ENCODE measurements at places on chromosomes 16 and 17.

- DNase-seq = no peak
Observed at GRCh38 chr16:52499060-52499440, 47.9 kb downstream of the TOX3 start.

- DNase-seq = no peak
Observed at GRCh38 chr17:81027591-81028505, 7.1 kb upstream of the BAIAP2 start.

DNA sequence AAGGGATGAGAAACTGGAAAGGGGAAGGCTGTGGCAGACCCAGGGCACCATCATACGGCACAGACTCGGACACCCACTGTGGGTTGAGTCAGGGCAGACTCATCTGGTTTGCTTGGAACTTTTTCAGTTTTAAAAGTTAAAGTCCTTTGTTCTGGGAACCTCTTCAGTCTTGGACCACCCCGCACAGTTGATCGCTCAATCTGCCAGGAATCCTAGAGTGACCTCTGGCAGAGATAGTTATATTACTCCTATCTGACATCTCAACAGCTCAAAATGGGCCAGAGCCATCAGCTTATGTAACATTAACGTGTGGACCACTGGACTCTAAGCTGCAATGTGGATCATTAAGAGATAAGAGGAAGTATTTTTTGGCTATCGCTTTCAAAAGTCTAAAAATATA, 164.3 kb downstream of the ABCA8 start:
- DNase-seq = no peak

- DNase-seq = no peak
Observed at GRCh38 chr17:42153919-42154742, 658 bp downstream of the RAB5C start.

GRCh38 chr16:81612351-81613163, 166.5 kb upstream of the PLCG2 start:
- DNase-seq = no peak

DNA sequence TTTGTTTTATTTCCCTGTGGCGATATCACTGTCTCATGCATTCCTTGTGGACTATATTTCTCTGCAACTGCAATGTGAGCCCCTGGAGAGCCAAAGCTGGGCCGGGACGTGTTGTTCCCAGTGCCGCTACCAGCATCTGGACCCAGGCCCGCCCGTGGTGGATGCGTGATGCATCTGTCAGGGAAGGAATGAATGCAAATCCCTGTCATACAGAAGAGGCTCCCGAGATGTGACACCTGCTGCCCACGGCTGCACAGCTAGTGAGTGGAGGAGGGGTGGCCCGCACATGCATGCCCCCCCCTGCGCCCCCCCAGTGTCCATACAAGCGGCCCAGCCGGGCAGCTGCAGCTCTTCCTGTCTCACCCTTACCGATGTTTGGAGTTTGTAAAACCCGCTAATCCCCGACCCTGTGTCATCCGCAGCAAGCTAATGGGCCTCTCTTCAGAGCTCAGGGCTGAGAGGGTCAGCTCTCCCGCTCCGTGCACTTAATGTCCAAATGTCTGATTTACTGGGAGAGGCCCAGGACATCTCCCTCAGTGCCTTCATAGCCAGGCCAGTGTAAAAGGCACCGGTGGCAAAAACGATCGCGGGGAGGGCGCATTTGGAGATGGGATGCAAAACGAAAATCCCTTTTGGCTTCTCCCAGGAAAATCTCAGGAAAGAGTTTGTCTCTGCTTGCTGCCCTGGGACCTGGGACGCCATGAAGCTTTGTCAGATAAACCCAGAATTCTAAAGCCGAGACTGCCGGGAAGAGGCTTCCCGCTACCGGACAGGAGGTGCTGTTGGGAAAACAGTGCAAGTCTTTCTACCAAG, 91.8 kb downstream of the FOXL1 start:
- DNase-seq = no peak

- DNase-seq = no peak
Observed at GRCh38 chr16:71837150-71837549, 8.6 kb upstream of the ATXN1L start.

DNA sequence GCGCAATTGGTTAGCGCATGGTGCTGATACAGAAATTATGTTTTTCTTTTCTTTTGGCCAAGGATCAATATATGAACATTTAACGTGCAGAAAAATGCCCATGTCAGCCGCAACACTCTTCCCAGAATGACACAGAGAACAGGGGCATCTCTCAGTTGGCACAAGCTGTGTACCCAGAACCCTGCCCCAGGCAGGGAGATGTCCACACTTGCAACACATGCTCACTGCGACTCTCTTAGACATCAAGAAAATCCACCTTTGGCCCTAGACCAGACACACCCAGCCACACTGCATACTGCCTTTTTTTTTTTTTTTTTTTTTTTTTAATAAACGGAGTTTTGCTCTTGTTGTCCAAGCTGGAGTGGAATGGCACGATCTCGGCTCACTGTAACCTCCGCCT, 17.0 kb downstream of the PITPNA start:
- no peak for DNase-seq

- no peak for DNase-seq
Observed at GRCh38 chr17:50115756-50116155, 14.2 kb downstream of the SAMD14 start.

GRCh38 chr17:9971991-9972390, 66.9 kb upstream of the RCVRN start:
- DNase-seq = peak; percentile 90

DNA sequence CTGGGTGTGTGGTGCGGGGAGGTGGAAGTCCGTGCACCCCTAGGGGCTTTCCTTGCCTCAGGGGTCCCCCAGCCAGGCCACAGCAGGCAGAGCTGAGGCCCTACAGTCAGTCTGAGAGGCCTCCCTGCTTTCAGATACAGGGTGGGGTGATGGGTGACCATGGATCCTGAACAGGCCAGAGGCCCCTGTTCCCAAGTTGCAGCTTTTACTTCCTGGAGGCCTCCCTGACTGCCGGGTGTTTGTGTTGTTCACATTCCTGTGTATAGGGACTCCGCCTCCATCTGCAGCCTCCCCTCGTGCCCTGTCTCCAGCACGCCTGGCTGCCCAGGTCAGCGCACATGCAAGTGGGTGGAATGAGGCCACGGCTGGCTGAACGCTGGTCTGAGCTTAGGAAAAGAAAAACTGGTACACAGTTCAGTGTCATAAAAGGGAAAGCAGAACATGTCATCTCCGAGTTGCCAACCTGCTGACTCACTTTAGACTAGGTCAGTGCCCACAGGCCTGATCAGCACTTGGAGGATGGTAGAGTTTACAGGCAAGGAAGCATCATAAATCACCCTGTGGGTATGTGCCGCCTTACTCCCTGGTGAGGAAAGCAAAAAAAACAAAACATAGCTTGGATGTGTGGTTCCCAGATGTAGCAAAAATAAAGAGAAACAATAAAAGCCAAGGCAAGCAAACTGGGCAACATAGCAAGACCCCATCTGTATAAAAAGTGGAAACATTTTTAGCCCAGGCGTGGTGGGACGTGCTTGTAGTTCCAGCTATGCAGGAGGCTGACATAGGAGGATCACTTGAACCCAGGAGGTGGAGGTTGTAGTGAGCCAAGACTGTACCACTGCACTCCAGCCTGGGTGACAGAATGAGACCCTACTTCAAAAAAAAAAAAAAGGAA, 6.2 kb upstream of the SLC7A6 start:
- DNase-seq = no peak

GRCh38 chr16:2027024-2028010, 615 bp downstream of the NHERF2 start:
- DNase-seq = no peak

DNA sequence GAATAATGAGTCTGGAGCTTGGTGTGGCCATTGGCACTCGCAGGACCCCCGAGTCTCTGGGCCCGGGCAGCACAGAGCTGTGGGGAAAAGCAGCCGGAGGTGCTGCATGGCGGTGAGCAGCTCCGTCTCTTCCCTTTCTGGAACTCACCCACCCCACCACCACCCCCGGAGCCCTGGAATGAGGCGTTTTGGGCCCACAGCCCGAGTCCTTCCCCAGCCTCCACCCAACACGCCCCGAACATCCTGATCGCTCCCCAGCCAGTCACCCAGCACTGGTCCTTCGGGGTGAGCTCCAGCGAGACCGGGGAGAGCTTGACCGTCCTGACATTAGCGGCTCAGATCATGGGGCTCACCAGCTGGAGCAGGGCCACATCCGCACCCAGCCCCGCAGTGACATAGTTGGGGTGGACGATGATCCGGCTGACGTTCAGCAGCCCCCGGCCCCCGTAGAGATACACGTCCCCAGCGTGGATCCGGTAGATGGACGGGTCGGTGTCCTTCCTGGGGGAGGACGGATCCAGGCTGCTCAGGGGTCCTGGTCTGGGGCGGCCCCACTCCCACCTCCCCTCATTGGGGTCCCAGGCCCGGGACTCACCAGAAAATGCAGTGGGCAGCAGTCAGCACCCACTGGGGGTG, 6.5 kb downstream of the TPSD1 start:
- DNase-seq = no peak

- DNase-seq = no peak
Observed at GRCh38 chr16:12252616-12253015, 276.1 kb downstream of the SNX29 start.

DNA sequence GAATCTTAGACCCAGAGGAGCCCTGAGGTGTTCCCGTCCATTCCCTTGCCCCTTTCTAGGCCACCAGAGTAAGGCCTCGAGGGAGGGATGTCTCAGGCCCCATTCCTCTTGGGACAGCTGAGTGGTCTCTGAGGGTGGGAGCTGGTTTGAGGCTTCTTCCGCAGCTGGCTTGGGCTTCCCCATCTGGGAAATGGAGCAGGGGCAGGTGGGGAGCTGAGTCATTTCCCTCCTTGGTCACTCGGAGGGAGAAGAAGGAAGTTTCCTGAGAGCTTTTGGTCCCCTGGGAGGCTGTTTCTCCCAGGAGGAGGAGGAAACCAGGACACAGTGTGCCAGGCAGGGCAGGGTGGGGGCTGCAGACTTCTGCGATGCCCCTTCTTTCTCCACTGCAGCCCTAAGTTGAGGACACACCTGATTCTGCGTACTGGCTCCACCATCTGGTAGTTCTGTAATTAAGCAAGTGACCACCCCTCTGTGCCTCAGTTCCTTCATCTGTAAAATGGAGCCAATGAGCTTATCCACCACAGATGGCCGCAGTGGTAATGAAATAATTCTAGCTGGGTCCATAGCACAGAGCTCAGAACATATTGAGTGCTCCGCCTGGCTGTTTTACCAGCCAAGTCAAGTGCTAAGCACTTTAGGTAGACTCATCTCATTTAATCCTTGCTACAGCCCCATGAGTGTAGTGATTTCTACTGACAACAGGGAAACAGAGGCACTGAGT, 1.6 kb upstream of the KCNJ12 start:
- no peak for DNase-seq

GRCh38 chr17:76943781-76944213, 75.6 kb downstream of the MGAT5B start:
- no peak for DNase-seq

DNA sequence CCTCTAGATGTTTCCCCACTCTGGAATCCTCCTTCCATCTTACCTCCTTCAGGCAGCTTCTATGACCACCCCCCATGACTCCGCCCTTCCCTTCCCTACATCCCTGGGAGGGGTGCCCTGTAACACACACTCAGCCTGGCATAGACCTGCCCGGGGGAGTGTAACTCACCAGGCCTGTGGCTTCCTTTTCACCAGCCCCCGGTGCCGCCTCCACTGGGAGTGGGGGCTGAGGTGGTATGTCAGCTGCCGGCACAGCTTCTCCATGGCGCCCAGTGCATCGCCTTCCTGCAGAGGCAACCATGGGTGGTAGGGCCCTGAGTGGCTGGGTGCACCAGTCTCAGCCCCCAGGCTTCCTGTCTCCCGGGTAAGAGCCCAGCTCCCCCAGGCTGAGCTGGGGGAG, 32.3 kb downstream of the TRPV2 start:
- no peak for DNase-seq

DNA sequence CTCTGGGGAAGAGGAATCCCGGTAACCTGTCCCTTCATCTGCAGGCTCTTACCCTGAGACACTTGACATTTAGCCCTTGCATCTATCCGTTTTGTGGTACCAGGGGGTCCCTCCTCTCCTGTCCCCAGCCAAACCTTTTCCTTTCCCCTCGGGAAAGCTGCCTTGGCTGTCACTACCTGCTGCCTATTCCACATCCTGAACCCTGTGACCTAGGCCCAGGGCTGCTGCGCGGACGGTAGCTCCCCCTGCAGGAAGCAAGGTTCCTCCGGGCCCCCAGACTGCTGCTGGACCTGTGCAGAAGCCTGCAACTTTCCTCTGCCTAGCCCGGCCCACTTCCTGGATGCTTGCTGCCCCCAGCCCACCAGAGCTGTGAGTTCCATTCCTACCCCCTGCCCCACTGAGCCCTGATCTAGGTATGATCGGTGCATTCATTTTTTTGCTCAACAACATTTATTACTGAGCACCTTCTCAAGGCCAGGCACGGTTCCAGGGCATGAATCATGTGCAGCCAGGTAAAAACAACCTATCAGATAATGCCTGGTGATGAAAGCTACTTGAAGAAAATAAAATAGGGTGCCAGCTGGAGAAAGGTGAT, 10.5 kb upstream of the ALDOA start:
- no peak for DNase-seq

Measured in posterior cingulate gyrus (tissue), 11 donors.